Foreskin keratinocyte (primary cell): ENCODE measurements at places on chromosomes 12 and 14. TPM values are rescaled to one million over a fixed set of nuclear protein-coding genes. Genes with fewer than 3 reads are reported as not detected.

Gene MOAP1
- total RNA-seq: 7.4 and 8.2 TPM in 2 replicates

Gene FLVCR2
- 0.03 and 0.11 TPM in 2 replicates for total RNA-seq

Gene BATF
- not detected in 2 replicates for total RNA-seq

Gene HAL
- 0.42 and 0.48 TPM in 2 replicates for total RNA-seq

Gene CD4
- total RNA-seq: not detected in 2 replicates

Gene HCAR3
- 0.92 and 1.2 TPM in 2 replicates for total RNA-seq

Gene HHIPL1
- 0.46 and 0.71 TPM in 2 replicates for total RNA-seq

Gene APPL2
- 23.3 and 31.2 TPM in 2 replicates for total RNA-seq

Gene RAD9B
- 0.14 TPM in 2 replicates for total RNA-seq

Gene GLT8D2
- total RNA-seq: 3.2 and 4.8 TPM in 2 replicates

Gene TBK1
- total RNA-seq: 20.1 and 20.6 TPM in 2 replicates

Gene JPH4
- not detected in 2 replicates for total RNA-seq

Gene CLEC2B
- 0.51 and 1.4 TPM in 2 replicates for total RNA-seq

Gene CCND2
- total RNA-seq: 372 and 386 TPM in 2 replicates

Gene PRH2
- not detected in 2 replicates for total RNA-seq

Gene NTS
- not detected in 2 replicates for total RNA-seq

Gene MUCL1
- not detected in 2 replicates for total RNA-seq

Gene MYF5
- total RNA-seq: not detected in 2 replicates

Gene IL31
- total RNA-seq: not detected in 2 replicates
